Nucleus accumbens (tissue), 56 donors: ENCODE measurements at places on chromosomes 11 and 22.
A peak's percentile ranks its signal among the peaks of the same experiment; 100 is the strongest.

- no peak for DNase-seq
These were observed 16.2 kb upstream of the CASTOR1 start for GRCh38 chr22:30305519-30305905.

DNA sequence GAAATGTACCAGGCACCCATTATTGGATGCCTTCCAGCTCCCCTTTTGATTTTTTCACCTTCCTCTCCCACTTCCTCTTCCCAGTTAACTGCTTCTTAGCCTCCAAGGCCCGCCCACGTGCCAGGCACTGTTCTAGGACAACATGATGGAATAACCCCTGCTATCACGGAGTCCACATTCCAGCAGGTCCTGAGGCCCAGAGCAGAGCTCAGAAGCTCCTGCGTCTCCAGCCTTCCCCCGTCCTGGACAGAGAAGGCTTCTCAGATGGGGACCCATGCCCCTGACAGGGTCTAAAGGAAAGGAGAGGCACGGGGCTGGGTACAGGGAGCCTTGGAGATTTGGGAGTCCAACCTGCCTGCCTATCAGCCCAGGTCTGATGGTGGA is 29.1 kb downstream of the TRIM29 start:
- no peak for DNase-seq

DNA sequence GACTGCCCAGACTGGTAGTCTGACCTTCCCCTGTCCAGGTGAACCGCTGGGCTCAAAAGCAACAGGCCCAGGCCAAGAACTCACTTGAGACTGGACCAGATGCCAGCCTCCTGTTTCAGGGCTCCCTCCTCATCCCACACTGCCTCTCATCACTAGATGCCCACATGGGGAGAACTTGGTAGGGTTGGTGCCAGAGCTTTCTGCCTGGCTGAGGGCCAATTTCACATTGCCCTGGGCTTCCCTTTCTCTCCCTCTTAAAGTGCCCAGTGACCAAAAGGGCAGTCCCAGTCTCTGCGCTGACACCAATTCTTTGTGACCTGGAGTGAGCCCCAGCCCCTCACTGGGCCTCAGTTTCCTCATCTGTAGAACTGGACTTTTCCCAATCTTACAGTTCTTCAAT is 41.7 kb downstream of the C11orf58 start:
- DNase-seq = no peak

- no peak for DNase-seq
These were observed at the start of gene IL18BP for GRCh38 chr11:71998649-71999310. Gene IL18BP, plus strand, starts transcription at chr11:71998909. Its CDS starts 1,076 bp downstream, at chr11:71999985.

GRCh38 chr11:1389103-1389931 is 417 bp upstream of the BRSK2 start:
- DNase-seq = peak; percentile 98

DNA sequence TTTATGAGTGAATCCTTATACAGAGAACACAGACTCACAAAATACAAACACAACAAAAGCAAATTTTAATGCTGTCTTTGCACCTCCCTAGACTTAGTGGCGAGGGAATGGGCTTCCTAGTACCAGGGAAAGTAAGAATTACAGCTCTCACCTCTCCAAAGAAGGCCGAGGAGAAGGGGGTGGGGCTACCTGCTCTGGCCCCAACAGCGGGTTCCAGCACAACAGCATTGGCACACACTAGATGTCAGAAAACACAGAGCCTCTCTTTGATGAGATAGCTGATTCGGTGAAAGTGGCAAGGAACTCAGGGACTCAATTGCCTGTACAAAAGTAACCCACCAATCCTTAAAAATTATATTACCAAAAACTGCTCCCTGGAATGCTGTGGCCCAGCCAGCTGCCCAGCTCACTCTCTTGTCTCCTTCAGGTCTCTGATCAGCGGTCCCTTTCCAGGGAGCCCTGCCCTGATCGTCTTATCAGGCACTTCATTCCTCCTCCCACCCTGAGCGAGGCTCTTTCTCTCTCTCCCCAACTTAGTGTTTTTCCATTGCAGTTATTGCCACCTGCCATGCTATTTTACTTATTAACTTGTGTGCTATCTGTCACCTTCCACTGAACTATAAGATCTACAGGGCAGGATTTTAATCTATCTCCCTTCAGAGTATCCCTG is 30.7 kb downstream of the SPON1 start:
- DNase-seq = no peak

DNA sequence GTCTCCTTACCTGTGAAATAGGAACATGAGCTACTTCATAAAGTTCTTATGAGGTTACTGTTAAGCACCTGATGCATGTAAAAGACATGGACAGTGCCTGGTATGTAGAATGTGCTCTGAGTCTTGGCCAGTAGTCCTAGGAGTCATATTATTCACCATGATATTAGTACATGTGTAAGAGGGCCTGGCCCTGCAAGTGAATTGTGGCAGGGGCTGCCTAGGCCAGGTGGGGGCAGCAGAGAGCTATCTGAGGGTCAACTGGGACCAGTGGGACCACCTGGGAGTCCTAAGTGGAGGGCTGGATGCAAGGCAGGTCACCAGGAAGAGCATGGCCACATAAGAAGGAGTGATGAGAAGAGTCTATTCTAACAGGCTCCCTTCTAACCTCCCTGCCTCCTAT is 529.5 kb downstream of the SOX6 start:
- DNase-seq = no peak

GRCh38 chr11:121131656-121132055 is 30.6 kb downstream of the TECTA start:
- no peak for DNase-seq

GRCh38 chr11:75474878-75475766 is 42.1 kb upstream of the KLHL35 start:
- DNase-seq = no peak

DNA sequence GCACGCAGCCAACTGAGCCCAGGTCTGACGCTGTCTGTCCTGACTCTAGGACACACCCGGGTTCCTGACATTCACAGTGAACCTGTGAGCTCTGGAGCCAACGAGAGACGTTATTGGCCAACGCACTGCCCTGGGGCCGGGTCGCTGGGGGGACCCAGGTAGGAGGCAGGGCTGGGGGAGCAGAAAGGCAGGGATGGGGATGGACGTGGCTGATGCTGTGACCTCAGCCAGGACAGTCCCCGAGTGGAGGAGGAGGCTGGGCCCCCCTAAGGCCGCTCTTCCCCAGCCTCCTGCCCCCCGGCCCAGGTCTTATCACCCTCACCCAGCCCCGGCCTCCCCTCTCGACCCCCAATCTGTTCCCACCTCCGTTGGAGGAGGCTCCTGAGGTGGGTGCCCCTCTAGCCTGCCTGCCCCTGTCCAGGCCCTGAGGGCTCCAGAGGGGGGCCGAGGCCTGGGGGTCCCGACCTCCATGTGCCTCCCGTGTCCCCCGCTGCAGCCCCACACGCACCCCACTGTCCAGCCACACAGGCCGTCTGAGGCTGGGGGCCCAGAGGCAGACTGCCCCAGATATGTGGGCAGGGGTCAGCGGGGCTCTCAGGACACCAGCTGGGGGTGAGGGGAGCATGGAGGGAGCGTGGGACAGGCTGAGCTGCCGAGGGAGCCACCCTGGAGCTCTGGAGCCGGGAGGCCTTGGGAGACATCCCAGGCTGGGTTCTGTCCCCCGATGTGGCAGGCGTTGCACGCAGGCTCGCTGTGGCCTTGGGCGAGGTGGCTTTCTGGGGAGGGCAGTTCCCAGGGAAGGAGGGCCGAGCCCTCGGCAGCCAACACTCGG is 29.2 kb upstream of the MUC5AC start:
- DNase-seq = no peak

DNA sequence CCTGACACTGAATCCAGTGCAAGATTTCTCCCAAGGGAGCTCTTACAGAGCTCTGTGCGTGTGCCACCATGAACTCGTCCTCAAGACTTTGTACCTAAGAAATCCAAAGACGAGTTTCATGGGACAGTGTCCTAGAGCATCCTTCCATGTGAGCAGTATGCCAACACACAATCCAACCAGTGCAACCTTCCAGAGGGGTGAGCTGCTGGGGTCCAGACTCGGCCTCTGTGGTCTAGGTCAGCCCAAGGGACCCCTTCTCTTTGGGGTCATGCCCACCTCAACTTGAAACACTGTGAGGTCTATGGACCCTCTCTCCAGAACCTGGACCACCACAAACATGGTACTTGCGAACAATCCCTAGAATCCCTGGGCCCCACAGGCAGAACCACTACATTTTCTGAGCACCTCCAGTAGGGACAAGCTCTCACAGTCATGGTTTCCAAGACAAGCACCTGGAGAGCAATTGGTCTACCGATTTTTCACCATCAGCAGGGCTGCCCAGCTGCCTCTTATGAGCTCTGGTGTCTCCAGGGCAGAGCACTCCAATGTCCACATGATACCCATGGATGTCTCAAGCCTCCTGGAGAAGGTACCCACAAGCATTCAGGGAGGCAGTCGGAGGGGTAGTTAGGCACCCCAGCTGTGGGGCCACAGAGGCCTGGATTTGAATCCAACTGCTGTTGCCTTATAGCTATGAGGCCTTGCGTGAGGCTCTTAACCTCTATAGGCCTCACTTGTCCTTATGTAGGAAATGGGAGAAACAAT is 7.7 kb downstream of the CHST1 start:
- DNase-seq = no peak

DNA sequence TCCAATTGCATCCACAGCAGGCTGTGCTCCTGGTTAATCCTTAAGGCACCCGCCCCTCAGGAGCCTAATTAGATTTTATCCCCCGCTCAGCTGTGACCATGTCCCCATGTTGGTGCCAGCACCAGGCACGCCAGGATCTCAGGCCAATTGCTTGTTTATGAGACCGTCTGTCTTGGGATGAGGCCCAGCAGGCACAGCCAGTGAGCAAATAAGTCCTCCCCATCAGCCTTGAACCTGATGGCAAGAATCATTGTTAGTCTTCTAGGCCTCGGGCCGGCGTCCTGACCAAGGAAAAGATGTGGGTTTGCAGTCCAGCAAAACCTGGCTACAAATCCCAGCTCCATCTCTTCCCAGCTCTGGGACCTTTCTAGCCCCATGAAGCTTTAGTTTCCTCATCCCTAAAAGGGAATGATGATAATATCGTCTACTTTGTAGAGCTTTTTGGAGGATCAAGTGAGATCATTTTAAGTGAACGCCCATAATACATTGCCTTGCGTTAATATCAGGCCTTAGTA is 57.3 kb downstream of the TP53I11 start:
- peak; percentile 7 for DNase-seq

GRCh38 chr11:61532134-61533038 is 23.8 kb downstream of the LRRC10B start:
- no peak for DNase-seq

DNA sequence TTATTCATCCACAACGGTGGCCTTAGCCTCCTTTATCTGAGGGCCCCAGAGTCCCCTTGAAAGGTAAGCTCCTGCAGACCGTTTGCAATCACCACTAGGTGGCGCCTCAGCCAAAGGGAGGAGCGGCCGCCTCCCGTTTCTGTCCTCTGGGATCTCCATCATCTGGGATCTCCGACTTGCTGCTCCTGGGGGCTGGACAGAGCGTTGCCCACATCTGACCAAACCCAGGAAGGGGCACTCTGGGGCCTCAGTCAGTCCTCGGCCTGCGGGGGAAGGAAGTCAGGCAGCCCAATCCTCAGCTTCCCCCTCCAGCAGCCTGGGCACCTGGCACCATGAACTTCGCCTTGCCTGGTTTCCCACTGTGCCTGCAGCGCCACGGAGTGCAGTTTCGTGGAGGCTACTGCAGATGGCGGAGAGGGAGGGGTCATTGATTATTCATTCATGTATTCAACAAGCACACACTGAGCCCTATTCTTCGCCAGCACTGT is 23.5 kb downstream of the TP53I11 start:
- DNase-seq = peak; percentile 72

GRCh38 chr11:73856031-73856567 is 20.5 kb downstream of the COA4 start:
- peak; percentile 52 for DNase-seq

GRCh38 chr11:66020618-66021357 is 5.5 kb downstream of the CATSPER1 start:
- no peak for DNase-seq

- DNase-seq = no peak
These were observed 315 bp upstream of the TRPC6 start for GRCh38 chr11:101584129-101584515.

DNA sequence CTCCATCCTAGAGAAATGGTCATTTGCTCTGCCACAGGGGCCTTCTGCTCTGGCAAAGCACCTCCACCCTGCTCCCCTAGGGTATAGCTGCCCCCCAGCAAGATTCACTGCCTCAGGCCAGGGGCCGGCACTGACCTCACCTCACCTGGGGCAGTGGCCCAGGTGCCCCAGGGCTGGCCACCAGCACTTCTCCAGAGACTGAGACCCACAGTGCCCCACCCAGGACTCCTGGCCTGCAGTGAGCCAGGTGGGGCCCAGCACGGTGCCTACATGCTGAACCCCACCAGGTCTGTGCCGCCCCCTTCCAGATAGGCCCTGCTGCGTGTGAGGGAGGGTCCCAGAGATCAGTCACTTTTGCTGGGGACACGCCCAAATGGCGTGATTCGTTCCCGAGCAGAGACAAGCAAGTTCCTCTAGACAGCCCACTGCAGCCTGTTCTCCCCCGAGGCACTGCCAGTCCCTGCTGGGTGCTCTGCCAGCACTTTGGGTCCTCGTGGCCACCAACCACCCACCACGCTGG is 10.8 kb downstream of the GNB1L start:
- no peak for DNase-seq

GRCh38 chr11:71454470-71455113 is 1.6 kb downstream of the NADSYN1 start:
- DNase-seq = no peak

GRCh38 chr11:68090287-68090686 is 30.9 kb downstream of the CHKA start:
- no peak for DNase-seq

GRCh38 chr11:7417328-7417727 is 68.0 kb upstream of the OLFML1 start:
- DNase-seq = no peak

DNA sequence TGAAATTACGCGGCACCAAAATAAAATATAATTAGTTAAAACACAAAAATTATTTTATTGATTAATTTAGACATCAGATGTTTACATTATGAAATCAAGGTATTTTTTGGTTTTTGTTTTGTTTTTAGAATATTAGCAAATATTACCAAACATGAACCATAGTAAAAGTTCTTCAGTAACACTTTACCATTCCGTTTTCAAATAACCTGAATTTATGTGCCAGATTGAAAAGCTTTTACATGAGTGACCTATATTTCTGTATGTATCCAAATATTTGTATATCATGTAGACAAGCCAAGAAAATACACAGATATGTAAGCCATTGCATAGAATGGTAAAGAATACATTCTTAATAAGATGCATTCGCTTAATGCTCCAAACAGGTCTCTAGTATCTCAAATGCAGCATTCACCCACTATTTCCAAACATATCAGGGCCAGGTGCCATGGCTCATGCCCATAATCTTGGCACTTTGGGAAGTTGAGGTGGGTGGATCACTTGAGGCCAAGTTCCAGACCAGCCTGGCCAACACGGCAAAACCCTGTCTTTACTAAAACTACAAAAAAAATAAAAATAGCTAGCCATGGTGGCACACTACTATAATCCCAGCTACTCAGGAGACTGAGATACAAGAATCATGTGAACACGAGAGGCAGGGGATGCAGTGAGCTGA is 102.4 kb upstream of the SERPIND1 start:
- no peak for DNase-seq

GRCh38 chr11:44593251-44593650 is 27.8 kb downstream of the CD82 start:
- peak; percentile 95 for DNase-seq
